Esophagus squamous epithelium (tissue), 5 donors: ENCODE measurements at places on chromosomes 16 and 17.

DNA sequence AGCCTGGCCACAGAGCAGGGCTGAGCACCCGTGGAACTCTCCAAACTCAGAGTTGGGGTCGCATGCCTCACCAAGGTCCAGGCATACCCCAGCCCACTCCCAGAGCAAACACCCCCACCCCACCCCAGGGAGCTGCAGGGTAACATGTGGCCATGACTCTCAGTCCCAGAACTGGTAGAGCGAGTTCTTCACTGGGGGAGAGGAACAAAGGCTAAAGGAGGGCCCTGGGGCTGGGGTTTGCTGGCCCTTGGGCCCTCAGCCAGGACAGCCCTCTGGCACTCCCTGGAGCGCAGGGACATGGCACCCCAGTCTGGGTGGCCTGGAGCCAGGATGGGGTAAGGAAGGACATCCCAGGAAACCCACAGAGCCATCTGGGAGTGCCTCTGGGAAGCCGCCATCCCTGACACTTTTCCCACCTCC, 4.2 kb downstream of the HID1 start:
- no peak for DNase-seq

- DNase-seq: no peak
Measured at GRCh38 chr16:74107795-74108610, 188.6 kb upstream of the PSMD7 start.

DNA sequence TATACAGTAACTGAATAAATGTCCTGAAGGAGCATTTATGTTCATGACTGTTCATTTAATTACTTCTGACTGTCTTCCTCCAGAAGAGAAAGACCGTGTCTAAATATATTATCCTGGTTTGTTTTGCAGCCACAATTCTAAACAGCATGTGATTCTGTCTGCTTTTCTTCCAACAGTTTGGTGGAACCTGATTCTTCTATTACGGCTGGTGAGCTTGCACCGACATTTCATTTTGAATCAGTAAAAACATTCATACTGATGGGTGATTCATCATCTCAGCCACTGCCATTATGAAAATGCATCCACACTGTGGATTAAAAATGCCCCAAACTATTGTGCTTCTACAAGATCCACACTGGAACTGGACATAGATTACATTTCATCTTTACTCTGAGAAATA, 16.9 kb downstream of the KNOP1 start:
- DNase-seq: no peak

- DNase-seq: no peak
Measured at GRCh38 chr16:12057266-12057665, 80.7 kb downstream of the SNX29 start.

DNA sequence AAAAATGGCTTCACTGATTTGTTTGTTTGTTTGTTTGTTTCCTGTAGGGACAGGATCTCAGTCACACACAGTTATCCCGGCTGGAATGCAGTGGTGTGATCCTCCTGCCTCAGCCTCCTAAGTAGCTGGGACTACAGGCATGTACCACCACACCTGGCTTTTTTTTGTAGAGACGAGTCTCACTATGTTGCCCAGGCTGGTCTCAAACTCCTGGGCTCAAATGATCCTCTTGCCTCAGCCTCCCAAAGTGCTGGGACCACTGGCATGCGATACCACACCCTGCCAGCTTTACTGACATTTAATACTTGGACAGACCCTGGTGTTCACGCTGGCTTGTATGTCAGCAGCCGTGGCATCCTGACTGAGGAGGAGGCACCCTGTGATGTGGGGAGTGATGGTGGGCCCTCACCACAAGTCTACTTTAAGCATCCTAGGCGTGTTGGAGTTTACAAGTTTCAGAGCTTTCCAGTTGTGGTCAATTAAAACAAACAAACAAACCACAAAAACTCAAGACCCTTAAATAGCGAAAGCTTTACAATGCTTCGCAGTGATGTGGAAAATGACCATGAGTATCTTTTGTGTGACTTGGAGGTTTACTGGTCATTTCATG, 5.1 kb downstream of the ABCA3 start:
- no peak for DNase-seq

DNA sequence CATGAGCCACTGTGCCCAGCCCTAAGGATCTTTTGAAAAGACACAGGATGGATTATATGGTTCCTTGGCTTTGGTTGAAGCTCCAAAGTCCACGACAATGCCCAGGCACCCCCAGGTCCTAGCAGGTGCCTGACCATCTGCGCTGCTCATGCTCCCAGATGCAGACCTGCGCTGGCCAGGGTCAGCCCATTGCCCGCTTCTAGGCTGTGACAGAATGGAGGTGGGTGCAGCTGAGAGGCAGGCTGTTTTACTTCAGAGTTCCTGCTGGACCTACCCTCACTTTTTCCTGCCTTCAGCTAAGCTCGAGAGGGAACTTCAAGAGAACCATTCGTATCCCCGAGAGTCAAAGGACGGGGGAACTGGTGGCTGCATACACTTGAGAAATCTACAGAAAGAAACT, 60.5 kb downstream of the AMFR start:
- DNase-seq: no peak

DNA sequence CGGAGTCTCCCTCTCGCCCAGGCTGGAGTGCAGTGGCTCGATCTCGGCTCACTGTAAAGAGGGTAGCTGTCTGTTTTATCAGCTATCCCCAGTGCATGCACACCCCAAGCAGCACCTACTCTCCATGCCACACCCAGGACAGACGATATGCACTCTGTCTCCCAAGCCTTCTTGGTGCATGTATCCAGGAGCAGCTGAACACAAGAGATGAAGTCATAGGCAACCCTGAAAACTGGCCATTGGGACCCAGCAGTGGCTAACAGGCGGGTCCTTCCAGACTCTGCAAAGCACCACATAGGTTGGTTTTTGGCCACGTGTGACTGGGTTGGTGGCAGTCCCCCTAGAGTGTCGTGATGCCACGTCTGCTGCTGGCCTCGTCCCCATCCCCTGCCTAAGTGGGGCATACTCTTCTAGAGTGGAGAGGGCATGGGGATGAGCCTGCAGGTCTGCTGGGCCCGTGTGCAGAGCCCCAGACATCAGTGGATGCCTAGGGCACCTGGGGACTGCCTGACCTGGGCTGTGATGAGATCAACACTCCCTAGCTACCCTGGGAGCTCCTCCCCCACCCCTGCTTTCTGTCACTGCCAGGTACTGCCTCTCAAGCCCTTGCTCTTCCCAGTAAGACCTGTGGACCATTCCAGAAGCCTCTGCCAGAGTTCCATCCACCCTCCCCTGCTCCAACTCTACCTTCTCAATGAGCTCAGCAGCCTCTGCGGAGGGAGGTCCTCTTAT, 9.3 kb downstream of the PDE6G start:
- DNase-seq: no peak

DNA sequence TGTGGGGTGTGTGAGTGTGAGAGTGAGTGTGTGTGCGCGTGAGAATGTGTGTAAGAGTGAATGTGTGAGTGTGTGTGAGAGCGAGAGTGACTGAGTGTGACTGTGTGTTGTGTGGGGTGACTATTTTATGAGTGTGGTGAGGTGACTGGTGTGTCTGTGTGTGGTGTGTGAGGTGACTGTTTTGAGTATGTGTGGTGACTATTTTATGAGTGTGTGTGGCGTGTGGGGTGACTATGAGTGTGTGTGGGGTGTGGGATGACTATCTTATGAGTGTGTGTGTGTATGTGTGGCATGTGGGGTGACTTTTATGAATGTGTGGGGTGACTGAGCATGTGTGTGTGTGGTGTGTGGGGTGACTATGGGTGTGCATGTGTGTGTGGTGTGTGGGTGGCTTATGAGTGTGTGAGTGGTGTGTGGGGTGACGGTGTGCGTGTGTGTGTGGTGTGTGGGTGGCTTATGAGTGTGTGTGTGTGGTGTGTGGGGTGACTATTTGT, 152.9 kb upstream of the PLCG2 start:
- no peak for DNase-seq

GRCh38 chr17:19271780-19272357, 34.7 kb downstream of the EPN2 start:
- DNase-seq: no peak

GRCh38 chr16:11576427-11577289, 10.1 kb downstream of the LITAF start:
- DNase-seq: no peak

GRCh38 chr17:73516431-73516830, 127.8 kb downstream of the SDK2 start:
- no peak for DNase-seq

- DNase-seq: no peak
Measured at GRCh38 chr17:10790491-10791401, 13.2 kb downstream of the TMEM238L start.

GRCh38 chr17:199806-200545, 18.5 kb upstream of the DOC2B start:
- no peak for DNase-seq

DNA sequence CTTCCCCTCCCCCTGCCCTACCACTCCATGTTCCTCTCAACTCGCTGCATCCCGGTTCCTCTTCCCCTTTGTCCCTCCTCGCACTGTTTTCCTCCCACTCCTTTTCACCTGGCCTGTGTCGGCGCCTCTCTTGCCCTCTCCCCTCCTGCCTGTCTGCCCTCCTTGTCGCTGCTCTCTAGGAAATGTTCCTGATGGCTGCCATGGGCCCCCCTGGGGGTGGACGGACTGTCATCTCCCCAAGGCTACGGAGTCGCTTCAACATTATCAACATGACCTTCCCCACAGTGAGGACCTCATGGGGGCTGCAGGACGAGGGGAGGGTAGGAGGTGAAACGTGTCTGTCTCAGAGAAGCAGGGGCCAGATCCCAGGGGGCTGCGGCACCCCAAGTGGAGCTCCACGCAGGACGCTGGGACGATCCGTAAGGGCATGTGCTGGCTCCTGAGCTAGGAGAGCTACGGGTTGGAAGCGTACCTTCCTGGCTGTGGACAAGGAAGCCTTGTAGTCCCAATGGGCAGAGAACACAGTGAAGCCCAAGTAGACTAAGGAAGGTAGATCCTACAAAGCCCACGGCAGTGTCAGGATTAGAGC, 39.8 kb upstream of the KDM6B start:
- no peak for DNase-seq

DNA sequence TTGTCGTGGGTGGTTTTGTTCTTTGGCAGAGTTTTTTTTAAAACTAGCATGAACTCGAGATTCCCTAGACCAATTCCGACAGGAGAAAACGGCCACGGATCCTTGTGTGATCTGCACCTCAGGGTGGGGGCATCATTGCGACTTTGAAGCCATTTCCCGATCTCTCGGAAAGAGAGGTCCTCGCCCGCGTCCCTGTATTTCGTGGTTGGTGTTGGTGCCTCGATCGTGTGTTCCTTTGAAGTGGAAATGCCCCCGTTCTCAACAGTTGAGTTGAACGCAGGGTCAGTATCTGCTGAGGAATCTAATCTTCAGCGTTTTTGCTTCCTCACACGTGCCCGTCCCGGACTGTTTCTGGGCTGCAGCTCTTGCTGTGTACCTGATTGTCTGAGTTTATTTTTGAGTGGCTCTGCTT, 1.1 kb downstream of the CRAMP1 start:
- DNase-seq: no peak

DNA sequence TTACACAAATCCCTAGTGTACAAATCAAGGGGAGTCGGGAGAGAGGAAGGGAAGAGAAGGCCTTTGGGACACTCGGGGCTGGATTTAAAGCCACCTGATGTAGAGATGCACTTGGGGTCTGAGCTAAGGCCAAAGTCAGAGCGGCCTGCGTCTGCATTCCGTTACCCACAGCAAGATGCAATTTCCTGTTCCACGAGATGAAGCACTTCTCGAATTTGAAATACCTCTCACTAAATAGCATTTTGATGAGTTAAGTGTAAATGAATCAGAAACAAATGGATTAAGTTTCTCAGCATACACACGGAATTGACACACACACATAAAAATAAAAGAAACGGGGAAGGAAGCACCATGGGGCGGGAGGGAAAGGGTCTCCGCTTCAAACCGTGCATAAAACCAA, 386.0 kb downstream of the SOX9 start:
- DNase-seq: no peak

- no peak for DNase-seq
Measured at GRCh38 chr16:65318590-65319257, 196.9 kb upstream of the CDH11 start.

DNA sequence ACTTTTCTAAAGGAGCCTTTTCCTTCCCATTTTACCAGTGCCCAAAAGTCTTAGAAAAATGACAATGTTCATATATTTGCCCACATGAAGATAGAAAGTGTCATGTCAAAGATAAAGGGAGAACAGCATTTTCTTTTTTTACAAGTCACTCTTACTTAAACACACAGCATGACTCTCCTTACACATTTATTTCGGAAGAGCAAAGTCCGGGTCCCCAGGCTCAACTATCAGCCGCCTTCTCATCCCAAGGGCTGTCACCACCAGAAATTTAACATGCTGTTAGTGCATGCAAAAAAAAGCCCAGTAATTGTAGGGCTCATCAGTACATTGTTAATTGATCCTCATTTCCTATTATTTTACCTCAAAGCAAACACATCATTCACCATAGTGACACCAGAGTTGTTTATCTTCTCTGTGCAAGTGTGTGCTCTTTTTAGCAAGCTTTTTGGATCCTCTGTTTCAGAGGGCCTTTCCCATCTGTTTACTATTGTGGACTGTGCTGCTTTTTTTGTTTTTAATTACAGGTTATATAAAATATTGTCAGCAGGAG, 560.3 kb downstream of the WWOX start:
- no peak for DNase-seq

DNA sequence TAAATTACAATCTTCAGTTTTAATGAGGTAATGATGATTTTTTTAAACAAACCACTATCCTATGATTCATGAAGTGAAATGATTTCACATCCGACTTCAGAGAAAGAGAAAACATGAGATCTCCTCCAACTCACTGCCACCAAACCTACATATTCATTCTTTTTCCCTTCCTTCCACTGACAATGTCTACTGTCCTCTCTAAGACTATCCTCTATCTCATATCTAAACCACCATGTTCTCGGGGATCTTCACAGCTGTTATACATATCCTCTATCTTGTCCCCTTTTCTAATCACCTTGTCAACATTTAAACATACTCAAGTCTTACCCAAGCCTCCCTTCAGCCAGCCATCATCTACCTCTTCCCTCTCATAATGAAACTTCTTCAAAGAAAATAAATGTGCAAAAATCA, 53.5 kb downstream of the SMURF2 start:
- no peak for DNase-seq

GRCh38 chr16:15803618-15804017, 53.2 kb downstream of the MYH11 start:
- no peak for DNase-seq

- DNase-seq: no peak
Measured at GRCh38 chr16:86505185-86505898, 5.0 kb upstream of the FOXF1 start.
